ENCODE measurements at places on chromosomes 6 and 20.

DNA sequence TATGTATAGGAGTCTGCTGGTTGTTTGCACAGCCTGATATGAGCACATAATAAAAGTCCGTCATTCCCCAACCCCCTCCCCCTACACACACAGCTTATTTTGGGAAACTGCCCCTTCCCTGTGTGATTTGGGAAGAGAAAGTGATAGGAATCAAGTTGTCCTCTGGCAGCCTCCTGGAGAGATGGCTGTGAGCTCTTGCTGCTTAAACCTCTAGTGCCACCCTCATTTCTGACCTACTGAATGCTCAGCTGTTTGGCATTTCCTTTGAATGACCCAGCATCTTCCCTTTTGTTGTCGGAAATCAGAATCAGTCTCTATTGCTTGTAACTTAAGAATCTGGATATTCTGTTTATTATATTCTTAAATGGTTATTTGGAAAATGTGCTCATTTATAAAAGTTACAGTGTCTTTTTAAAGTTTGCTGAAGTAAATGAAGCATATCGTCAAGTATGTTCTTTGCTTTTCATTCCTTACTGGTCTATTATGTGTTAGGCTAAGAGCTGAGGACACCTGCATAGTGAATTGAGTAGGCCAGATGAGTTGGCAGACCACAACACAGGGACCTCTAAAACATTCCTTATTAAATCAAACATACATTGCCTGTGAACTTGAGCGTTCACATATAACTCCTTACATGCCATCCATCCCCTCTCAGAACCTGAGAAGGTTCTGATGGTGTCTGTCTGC, 5.5 kb downstream of the RWDD2A start:
- no peak for DNase-seq

DNA sequence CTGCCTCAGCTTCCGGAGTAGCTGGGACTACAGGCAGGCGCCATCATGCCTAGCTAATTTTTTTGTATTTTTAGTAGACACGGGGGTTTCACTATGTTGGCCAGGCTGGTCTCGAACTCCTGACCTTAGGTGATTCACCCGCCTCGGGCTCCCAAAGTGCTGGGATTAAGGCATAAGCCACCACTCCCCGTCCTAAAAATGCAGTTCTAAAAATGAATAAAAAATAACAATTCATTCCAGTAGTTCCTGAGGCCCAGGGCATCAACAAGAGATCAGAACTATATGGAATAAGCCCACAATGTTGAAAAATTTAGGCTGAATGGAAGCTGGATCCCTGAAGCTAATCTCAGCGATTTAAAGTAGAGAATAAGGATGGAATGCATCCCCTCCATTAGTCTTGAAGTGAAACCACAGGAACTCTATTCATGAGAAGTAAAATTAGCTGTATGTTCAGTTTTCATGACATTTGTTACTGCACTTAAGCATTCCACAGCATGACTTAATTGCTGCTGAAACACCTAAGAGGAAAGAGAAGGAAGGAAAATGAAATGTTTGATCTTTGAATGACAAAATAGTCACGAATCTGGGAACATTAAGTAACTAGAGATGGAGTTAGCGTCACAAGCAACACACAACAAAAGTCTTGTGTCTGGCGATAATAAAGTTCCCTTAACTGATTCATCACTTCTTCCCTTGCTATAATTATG, 80.4 kb upstream of the RIPOR2 start:
- DNase-seq, result no peak

DNA sequence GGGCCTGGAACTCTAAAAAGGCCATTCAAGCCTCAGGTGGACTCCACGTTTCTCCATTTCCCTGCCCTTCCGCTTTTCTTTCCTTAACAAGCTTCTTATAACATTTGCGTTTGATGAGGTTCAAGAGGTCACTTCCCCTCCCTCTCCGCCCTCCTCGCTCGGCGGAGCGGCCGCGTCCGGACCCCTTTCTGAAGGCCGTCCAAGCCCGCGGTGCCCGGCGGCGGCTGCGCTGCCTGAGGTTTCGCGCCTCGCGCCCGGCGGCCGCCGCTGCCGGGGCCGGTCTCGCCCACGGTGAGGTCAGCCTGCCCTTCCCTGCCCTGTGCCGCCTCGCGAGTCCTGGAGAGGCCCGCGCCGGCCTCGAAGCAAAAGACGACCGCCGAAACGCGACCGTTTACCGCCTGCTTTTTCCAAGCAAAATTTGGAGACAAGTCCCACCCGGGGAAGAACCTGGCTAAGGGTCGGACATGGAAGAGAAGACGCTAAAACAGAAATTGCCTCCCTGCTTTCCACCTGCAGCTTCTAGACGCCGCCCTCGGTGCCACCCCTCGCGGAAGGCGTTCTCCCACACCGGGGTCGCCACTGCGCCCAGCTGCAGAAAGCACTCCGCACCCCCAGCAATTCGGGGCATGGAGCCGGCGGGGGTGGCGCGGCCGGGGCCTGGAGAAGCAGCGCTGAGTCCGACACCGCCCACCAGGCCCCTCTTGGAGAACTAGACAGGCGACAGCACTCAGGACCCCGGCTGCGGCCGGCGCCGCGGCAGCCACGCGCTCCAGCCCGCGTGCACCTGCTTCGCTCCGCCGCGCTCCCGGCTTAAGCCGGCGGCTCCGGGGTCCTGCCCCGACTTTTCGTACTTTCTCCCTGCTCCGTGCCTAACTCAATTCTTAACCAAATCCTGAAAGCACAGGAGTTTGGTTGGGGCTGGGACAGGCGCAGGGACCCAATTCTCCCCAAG, 11.0 kb upstream of the FOXF2 start:
- no peak for DNase-seq

DNA sequence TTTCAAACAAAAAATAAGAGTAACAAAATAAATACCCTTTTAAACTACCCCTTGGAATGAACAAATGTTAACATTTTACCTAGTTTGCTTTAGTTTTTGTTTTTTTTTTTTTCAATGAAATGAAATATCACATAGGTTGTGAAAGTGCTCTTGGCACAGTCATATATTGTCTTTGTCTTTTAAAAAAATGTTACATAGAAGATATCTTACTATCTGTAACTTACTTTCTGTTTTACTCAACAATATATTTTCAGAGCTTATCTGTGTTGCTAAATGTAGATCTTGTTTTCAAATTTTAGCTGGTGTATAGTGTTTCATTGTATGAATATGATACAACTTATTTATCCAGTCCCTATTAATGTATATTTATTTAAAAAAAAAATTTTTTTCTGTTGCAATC, 8.6 kb downstream of the CEP57L1 start:
- DNase-seq, result no peak

DNA sequence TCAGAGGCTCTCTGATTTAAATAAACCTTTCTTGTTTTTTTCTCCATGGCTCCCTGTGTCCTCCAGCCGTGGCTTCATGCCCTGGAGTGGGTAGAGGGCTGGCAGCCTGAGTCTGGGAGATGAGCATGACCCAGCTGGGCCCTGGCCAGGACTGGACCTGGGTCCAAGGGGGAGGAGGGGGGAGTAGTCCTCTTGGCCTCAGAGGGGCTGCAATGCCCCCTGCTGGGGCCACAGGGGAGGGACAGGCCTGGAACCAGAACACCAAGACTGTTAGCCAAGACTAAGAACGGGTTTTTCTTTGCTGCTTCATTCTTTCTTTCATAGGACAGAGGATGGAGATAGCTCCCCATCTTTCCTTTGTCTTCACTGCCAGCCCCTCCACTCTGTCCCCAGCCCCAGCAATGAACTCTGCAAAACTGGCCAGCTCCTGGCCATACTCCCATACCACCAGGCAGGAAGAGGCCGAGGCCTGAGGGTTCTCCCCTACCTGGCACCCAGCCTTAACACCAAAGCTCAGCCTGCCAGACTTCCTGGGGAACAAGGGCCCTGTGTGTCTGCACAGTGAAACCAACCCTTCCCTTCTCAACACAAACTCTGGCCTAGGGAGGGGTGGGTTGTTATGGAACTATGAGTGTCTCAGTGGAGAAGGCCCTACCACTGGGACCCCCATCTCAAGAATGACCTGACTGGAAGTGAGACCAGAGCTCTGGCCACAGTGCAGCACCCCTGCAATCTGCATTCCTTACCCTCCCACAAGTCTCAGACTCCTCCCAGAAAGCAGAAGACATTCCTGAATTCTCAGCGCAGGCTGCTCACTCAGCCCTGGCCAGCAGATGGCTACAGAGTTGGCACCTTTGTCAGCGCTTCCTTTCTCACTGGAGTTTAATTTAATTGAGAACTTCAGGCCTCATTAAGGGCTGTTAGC, 11.0 kb downstream of the SLC29A1 start:
- no peak for DNase-seq

DNA sequence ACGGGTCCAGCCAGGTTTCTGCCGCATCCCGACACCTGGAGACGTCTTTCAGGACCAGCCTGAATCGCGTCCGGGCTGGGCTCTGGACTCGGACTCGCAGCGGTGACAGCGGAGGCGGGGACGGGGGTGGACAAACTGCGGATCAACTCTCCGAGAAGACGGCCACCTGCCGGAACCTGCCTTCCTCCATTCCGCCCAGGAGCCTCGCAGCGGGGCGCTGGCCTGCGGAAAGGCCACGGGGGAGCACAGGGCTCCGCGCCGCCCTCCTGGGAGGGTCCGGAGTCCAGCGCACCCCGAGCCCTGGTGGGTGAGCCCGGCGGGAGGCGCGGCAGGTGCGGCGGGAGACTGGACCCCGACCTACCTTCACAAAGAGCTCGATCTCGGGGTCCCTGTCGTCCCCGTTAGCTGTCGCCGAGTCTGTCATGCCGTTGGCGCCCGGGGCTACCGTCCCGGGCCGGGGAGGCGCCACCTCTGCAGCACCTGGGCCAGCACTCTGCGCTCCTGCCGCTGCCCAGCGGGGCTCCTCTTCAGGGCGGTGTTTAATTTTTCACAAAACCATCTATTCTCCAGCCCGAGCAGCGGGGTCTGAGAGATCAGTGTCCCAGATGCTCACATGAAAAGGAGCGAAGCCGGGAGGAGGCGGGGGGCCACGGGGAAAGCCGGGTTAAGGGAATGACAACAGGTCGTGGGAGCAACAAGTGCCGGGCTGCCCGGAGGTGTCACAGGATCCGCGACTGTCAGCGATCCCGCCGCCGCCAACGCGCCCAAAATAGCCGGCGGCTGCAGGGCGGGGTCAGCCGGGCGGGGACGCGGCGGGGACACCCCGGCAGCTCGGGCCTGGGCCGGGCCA, at the start of gene CLIC5:
Gene CLIC5 (minus strand): TSS at position 742 of the 850 bp plus-strand sequence. CDS start 318 bp downstream, at position 424.
- no peak for DNase-seq

DNA sequence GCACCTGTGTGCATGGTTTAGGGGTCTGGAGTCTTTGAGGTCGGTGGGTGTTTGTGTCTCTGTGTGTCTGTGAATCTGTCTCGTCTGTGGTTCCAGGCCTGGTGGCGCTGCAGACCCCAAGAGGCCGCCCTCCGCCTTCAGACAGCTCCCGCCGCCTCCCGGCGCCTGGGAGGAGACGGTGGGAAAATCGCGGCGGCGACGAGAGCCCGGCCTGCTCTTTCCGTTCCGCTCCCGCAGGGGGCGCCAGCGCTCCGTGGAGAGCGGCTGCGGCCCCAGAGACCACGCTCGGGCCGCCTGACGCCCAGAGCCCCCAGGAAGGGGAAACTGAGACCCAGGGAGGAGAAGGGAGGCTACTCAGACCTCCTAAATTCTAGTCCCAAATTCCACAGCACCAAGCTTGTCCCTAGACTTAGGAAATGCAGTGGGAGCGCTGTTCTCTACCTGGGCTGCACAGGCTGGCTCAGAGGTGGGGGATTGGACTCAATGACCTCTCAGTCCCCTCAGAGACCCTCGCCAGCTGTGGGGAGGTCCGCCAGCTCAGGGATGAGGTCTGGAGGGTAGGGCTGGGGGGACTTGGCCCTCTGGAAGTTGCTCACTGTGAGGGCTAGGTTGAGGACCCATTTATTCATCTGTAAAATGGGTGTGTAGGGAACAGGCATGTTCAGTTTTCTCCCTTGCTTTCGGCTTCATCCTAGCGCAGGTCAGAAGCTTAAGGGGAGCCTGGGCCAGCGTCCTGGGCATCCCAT, 36.9 kb upstream of the BLCAP start:
- no peak for DNase-seq

- DNase-seq, result no peak
These were observed 3.7 kb upstream of the LPIN3 start for GRCh38 chr20:41336711-41337492.

GRCh38 chr20:52405417-52405816, 213.8 kb upstream of the ZFP64 start:
- no peak for DNase-seq

DNA sequence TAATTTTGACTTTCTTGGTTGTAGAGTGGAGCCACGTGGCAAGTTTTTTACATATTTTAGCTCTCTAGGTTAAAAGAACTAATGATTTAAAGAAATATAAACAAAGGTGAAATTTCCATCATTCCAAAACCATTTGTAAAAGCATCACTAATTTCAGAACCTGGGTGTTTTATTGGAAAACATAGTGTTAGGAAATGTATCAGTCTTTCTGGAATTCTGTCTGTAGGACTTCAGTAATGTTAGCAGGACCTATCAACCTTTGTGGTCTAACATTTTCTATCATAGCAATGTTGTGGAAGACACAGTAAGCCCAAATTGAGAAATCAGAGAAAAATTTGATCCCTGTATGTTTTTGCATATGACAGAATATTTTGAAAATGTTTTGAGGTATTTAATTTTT, 28.3 kb downstream of the L3MBTL3 start:
- DNase-seq, result no peak

DNA sequence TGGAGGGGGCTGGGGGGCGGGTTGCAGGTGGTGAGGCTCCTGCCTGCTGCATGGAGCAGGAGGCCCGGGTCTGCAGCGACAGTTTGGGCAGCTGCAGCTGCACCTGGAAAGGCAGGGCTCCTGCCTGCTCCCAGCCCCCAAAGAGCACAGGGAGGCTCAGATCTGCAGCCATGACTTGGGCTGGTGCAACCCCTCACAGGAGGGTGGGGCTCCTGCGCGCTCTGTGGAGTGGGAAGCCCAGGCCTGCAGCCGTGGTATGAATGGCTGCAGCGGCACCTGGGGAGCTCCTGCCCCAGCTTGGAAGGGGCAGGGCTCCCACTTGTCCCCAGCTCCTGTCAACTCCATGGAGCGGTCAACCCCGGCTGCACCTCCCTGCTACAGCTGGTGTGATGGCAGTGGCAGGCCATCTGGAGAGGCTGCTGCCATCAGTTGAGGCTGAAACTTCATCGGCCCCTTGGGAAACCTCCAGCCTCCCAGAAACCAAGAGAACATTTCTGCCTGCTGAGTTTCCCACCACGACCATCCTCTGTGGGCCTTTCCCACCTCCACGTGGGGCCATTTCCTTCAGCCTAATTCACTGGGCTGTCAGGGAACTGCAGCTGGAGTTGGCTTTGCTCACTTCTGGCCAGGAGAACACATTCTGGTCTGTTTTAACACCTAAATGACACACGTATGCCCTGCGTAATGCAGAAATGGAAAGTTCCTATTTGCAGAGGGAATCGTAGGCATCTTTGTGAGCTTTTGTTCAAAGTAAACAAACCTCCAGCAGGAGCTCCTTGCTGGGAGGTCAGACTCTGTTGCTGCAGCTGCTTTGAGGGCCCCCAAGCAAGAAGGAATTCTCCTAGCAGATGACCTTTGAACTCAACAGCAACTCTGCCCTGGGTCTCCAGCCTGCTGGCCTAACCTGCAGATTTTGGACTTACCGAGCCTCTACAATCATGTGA, 429.0 kb downstream of the PREX1 start:
- no peak for DNase-seq

GRCh38 chr20:47215653-47216397, 140.7 kb downstream of the ZMYND8 start:
- no peak for DNase-seq
